Effector memory CD8-positive, alpha-beta T cell (primary cell): ENCODE measurements at places on chromosomes 3 and 15.

- no peak for DNase-seq
Observed at GRCh38 chr3:179181021-179181472, 32.9 kb downstream of the PIK3CA start.

- DNase-seq: no peak
Observed at GRCh38 chr3:164371681-164372080, 706.6 kb downstream of the SI start.

DNA sequence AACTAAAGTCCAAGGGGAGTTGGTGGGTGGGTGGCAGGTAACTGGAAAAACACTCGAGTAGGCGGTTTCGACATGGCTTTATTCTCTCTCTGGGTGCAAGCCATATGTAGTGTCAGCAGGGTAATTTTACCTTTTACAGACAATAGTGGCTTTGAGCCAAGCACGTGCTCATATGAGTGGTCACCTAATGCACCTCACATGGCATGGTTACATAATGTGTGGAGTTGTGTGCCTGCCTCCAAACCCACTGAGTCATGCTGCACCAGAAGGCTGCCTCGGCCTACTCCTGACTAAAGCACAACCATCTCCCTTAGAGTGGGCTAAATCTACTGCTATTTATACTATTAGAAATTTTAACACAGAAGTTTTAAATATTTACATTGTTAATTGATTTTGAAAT lies 16.5 kb downstream of the CCRL2 start:
- DNase-seq: no peak

GRCh38 chr15:44034334-44034733 lies 160.7 kb downstream of the FRMD5 start:
- no peak for DNase-seq

GRCh38 chr3:36743826-36744225 lies 20.5 kb downstream of the DCLK3 start:
- DNase-seq: no peak

DNA sequence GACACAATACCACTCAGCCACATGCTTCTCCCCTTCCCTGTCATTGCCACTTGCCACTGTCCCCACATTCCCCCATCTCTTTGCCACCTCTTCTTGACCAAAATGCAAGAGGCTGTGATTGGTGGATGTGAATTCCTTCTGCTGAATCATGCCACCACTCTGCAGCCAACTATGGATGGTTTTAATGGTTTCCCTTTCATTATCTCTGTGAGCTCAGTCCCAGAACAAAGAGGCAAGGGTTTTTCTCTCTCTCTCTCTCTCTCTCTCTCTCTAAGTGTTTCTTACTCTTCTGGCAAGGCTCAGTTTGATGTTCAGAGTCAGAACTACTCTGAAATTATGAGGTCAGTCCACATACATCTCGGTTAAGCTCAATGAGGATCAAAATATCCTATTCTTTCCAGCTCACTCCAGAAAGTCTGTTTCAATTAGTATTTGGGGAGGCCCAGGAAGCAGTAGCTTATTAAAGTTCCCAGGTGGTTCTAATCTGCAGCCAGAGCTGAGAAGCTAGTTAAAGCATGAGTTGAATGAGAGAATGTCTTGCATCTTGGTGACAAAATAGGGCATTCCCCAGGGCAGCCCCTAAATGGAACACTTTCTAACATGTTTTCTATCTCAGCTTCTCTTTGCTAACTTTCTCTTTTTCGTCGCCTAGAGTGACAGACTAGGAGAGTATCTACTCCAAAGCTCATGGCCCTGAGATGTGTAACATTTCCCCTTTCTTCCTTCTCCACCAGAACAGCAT lies 8.5 kb upstream of the ILDR1 start:
- DNase-seq: no peak

DNA sequence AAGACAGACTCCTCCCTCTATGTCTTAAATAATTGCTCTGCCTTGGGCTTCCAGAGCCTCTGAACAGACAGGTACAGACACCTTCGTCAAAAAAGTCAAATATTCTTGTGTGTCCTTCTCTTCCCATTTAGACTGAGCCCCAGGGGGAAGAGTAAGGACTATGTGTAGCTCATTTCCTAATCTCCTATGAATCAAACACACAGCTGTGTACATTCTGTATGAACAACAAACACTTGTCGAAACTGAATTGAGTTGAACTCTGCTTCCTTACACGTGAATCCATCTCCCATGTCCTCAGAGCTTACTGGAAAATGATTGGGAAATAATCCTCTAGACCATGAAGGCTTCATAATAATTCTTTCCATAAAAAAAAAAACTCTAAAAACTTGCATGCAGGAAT lies 80.8 kb downstream of the MOBP start:
- DNase-seq: no peak

- no peak for DNase-seq
Observed at GRCh38 chr3:143826296-143826695, 22.0 kb downstream of the SLC9A9 start.

GRCh38 chr3:102810937-102811336 lies 376.1 kb downstream of the ZPLD1 start:
- DNase-seq: no peak

- DNase-seq: no peak
Observed at GRCh38 chr3:189449084-189449483, 182.1 kb upstream of the TP63 start.

GRCh38 chr15:57554063-57554811 lies 37.5 kb upstream of the MYZAP start:
- DNase-seq: no peak

- DNase-seq: no peak
Observed at GRCh38 chr3:171011109-171011872, 15.2 kb downstream of the SLC2A2 start.

- no peak for DNase-seq
Observed at GRCh38 chr3:139106013-139106932, 61.6 kb upstream of the PRR23C start.

DNA sequence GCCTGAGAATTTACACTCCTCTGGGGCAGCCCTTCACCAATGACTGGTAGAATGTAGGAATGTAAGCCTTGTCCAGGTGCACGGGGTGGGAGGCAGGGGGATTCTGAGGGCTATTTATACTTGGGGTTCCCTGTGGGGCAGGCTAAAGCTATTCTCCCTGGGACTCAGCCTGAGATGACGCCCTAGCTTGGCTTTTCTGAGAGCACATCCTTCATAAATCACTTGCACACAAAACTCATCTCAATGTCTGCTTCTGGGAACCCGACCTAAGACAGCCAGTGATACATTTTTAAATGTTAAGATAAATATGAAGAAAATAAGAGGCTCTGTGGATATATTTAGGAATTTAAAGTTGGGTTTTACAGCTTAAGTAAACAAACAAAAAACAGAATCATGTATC lies 16.6 kb downstream of the TMEM158 start:
- no peak for DNase-seq

GRCh38 chr15:37112971-37113670 lies 12.8 kb upstream of the MEIS2 start:
- DNase-seq: no peak

DNA sequence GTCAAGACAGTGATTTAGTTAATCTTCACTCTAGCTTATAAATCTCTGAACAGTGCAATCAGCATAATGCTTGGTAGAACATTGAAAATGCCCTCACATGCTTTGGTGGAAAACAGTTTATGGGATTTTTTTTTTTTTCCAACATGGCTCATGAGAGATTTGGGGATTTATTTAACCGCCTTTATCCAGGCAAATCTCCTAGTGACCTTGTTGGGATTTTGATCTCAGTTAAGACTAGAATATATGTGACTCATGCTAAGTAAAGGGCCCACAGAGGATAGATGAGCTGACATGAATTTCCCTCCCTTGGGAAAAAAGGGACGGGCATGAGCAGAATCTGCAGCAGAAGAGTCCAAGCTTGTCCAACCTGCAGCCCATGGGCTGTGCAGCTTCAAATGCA lies 18.7 kb downstream of the LRTM1 start:
- no peak for DNase-seq

DNA sequence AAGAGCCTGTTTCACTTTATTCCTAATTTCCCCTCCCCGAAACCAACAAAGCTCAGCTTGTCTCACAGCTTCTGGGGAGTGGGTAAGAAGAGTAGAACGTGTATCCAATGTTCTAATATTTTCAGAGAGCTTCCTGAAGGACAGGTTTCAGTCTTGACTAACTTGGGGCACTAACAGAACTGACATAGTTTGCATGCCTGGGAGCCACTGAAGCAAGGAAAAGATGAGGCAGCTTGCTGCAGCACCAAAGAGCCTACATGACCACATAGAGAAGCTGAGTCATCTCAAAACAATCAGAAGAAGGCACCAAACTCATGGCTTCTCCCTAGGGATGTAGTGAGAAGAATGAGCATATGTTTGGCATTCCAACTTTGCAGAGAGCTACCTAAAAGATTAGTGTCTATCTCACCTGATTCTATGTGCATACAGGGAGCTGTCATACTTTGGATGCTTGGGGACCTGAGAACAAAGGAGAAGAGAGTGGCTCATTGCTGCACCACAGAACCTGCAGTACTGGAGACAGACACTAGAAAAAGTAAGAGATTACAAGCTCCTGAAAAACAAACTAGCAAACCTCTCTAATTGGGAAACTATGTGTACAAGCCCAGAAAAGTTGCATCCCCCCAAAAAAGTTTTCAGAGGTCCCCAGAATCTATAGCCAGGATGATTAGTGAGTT lies 86.9 kb downstream of the DCLK3 start:
- DNase-seq: no peak

- DNase-seq: no peak
Observed at GRCh38 chr15:37824717-37825382, 109.6 kb upstream of the TMCO5A start.

DNA sequence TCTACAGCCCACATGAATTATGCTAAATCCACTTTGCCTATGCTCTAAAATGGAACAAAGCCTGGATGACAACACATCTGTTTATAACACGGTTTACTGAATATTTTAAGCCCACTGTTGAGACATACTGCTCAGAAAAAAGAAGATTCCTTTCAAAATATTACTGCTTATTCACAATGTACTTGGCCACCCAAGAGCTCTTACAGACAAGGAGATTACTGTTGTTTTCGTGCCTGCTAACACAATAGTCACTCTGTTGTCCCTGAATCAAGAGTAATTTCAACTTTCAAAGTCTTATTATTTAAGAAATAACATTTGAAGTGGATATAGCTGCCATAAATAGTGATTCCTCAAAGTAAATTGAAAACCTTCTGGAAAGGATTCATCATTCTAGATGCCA lies 70.9 kb downstream of the ANKRD28 start:
- DNase-seq: no peak

DNA sequence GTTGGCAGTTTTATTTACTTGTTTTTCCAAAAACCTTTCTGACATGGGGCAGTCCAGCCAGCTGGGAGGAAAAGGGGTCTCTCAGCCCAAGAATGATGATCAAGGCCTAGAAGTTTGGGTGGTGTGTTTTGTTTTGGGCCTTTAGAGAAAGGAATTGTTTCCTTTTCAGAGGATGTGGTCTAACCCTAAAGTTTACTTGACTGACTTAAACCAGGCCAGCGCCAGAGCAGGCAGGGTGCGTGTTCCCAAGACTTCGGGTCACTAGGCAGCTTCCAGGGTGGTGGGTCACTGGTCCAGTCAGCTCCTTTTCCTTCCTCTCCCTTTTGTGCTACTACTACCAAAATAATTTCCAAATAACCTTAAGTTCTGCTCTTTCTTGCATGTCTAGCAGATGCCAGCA lies 4.9 kb downstream of the FLNB start:
- DNase-seq: no peak

DNA sequence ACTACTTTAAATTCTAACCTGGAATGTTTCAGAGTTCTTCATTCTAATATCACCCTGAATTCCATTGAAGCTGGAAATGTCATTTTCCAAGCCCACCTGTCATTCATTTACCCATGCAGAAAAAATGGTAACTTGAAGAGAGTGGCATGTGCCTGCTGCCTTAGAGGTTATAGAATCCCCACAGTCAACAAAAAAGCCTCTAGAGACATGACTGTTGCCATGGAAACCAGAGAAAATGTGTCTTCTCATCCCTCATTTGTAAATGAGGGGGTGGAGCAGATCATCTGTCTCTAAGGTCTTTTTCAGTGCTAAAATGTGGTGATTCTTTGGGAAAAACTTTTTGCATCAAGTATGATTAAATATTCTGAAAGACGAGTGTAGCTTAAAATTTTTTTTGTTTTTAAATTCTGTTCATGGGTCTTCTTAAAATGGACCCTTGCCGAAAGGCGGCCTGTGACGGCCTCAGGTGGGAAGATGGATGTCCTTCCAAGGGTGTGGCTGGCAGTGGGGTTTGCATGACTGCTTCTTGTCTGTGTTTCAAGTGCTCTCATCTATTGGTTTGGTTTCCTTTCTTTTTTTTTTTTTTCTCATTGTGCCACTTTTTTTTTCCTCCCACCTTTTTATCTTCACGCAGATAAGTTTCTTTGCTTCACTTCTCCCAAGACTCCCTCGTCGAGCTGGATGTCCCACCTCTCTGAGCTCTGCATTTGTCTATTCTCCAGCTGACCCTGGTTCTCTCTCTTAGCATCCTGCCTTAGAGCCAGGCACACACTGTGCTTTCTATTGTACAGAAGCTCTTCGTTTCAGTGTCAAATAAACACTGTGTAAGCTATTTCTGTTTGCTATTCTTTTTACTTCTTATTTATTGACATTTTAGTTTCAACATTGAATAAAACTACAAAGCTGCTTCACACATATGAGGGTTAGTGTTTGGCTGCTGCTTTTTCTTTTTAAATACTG lies 23.0 kb downstream of the TPM1 start:
- no peak for DNase-seq

DNA sequence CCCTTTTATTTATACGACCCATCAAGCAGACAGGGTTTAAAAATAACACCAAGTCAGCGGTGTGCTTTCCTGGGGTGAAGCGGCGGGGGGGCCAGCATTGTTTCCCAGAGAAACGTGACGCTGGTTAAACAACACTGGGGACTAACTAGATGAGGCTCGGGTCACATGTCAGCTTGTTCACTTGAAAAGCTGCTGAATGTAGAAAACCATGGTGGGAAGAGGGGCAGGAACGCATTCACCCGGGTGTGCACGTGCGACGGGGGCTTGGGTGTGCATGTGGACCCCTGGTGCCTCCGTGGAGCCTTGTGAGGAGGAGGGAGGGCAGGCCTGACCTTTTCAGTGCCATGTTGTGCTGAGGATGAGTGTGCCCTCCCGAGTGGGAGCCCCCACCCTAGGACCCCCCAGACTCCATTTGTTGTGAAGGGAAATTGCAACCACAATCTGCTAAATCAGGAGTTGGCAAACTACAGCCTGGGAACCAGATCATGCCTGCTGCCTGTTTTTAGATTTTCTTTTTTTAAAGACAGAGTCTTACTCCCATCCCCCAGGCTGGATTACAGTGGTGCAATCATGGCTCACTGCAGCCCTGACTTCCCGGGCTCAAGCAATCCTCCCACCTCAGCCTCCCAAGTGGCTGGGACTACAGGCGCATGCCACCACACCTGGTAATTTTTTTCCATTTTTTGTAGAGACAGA lies 70.4 kb upstream of the CMTM7 start:
- DNase-seq: no peak
